ENCODE measurements at places on chromosomes 16 and 17.

- DNase-seq, result no peak
Measured at GRCh38 chr17:72429066-72429638, 308.3 kb downstream of the SOX9 start.

DNA sequence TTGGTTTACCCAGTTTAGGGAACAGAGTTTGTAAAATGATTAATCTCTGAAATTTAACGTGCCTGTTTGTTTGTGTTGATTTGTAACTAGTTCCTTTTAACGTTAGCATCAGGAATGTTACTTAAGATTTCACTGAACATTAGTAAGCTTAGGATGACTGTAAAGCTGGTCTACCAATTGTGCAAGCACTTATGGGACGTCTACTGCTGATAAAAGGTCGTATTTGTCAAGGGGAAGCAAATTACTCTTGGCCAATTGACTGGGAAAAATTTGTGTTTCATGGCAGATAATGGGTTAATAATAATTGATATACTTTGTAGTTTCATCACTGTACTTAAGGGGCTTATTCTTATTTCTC lies 11.8 kb downstream of the METTL9 start:
- no peak for DNase-seq

DNA sequence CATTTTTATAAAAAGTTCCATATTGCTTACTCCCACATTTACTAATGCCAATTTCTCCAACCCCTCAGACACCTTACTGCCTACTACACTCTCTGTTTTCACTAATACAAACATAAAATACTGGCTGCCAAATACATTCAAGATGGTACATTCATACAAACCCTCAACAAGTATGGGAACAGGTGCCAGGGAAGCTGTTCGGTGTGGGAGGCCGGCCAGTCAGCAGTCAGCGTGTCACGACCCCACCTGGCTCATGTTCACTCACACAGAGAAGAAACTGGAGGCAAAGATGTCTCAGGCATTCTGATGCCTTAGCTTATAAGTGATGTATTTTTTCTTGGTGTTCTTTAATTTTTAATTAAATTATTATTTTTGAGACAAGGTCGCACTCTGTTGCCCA lies 42.4 kb upstream of the TRAP1 start:
- no peak for DNase-seq

- no peak for DNase-seq
Measured at GRCh38 chr17:38939987-38940386, 14.6 kb downstream of the LASP1NB start.

DNA sequence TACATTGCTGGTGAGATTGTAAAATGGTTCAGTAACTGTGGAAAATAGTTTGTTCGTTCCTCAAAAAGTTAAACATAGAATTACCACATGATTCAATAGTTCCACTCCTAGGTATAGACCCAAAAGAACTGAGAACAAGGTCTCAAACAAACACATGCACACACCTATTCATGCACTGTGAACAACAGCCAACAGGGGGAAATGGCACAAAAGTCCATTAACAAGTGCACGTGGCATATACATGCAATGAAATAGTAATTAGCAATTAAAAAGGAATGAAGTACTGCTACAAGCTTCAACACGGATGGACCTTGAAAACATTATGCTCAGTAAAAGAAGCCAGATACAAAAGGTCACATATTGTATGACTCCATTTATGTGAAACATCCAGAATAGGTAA lies 23.8 kb downstream of the SDK2 start:
- DNase-seq, result no peak

- no peak for DNase-seq
Measured at GRCh38 chr17:80633207-80633606, 88.6 kb downstream of the RPTOR start.

- DNase-seq, result no peak
Measured at GRCh38 chr16:49809062-49809461, 46.9 kb downstream of the ZNF423 start.

DNA sequence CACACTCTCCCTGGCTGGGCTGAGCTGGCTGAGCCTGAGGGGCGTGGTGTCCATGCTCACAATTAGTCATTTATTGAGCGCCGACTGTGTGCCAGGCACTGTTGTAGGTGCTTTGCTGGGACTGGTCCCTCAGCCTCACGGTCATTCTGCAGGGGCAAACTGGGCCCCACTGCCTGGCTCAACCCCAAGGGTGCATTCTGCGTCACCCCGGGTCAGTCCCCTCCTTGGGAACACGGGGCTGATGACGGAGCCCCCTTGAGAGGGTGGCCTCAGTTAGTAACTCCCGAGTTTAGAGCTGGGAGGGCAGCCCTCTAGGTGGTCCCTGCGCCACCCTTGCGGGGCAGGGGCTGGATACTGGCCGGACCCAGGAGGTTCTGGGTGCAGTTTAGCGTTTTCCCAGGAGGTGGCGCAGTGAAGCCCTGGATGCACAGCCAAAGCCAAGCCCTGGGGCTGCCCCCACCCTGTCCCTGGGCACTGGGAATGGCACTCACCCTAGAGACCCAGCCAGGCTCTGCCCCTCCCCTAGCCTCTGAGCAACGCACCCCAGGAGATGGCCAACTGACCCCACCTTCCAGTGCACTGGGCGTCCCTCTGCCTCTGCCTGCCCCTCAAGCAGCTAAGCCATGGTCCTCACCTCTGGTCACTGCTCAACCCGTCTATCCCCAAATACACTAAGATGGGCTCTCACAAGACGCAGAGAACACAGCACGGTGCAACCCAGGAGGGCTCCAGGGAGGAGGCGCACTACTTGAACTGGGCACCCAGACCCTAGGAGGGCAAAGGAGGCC lies 243.2 kb upstream of the GSE1 start:
- DNase-seq, result peak; percentile 82

GRCh38 chr17:29772981-29773380 lies 150.3 kb upstream of the CORO6 start:
- DNase-seq, result no peak

- DNase-seq, result peak; percentile 96
Measured at GRCh38 chr17:58351831-58352595, at the start of gene SUPT4H1. SUPT4H1 (minus strand) TSS chr17:58352201; CDS start chr17:58352135, 66 bp downstream.

DNA sequence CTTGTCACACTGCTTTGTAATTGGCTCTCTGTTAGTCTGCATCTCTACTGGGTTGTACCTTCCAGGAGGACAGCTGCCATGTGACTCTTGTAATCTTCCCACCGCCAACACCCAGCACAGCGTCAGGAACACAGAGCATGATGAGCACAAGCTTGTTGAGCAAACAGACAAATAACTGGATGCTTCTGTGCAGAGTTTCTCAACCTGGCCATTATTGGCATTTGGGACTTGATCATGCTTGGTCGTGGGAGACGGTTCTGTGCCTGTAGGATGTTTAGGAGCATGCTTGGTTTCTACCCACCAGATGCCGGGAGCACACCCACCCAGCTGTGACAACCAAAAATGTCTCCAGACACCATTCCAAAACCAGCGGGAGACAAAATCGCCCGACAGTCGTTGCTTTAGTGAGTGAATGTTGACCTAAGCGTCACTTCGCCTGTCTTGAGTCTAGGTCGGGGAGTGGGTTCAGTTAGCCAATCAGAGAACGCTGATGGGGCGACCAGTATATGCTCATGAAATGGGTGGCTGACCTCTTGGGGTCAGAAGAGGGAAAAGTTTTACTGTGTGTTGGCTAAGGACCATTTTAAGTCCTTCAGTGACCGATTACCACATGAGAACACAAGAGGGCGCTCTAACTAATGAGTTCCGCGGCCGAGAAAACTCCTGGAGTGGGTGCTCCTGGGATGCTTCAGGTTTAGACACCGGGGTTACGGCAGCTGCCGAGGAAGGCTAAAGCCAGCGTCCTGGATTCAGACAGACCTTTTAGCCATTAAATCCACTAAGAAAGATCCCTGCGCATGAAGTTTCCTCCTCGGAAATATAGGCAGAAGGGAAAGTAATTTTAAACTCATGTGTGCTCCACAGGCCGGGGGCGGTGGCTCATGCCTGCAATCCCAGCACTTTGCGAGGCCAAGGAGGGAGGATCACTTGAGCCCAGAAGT lies 57.8 kb upstream of the TEX2 start:
- peak; percentile 71 for DNase-seq

DNA sequence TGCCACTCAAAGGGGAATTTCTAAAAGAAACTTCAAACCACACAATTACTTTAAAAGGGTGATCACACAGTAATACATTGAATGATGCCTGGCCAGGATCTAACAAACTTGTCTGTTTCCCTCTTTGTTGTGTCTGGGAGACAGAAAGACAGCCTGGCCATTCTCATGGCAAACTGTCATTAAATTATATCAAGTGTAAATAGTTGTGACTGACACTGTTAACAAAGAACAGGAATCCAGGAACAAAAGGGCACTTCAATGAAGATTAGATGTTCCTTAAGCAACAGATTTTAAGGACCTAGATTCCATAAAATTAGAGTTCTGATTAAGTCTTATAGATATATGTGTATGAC lies 383.6 kb downstream of the KCNJ2 start:
- no peak for DNase-seq

- DNase-seq, result peak; percentile 51
Measured at GRCh38 chr17:50943575-50943933, 77.4 kb upstream of the TOB1 start.

GRCh38 chr17:71349908-71350600 lies 770.8 kb upstream of the SOX9 start:
- no peak for DNase-seq

DNA sequence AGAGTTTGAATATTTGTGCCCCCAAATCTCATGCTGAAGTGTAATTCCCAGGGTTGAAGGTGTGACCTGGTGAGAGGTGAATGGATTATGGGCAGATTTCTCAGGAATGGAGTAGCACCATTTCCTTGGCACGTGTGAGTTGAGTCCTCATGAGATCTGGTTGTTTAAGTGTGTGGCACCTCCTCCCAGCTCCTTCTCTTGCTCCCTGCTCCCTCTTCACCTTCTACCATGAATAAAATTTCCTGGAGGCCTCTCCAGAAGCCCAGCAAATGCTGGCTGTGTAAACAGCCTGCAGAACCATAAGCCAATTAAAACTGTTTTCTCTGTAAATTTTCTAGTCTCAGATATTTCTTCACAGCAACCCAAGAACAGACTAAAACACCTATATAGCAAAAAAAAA lies 12.6 kb upstream of the APOH start:
- no peak for DNase-seq

GRCh38 chr17:80313160-80313829 lies 52.6 kb downstream of the RNF213 start:
- DNase-seq, result peak; percentile 44
